ENCODE measurements at places on chromosomes 7 and 10.
A peak's percentile ranks its signal among the peaks of the same experiment; 100 is the strongest.

DNA sequence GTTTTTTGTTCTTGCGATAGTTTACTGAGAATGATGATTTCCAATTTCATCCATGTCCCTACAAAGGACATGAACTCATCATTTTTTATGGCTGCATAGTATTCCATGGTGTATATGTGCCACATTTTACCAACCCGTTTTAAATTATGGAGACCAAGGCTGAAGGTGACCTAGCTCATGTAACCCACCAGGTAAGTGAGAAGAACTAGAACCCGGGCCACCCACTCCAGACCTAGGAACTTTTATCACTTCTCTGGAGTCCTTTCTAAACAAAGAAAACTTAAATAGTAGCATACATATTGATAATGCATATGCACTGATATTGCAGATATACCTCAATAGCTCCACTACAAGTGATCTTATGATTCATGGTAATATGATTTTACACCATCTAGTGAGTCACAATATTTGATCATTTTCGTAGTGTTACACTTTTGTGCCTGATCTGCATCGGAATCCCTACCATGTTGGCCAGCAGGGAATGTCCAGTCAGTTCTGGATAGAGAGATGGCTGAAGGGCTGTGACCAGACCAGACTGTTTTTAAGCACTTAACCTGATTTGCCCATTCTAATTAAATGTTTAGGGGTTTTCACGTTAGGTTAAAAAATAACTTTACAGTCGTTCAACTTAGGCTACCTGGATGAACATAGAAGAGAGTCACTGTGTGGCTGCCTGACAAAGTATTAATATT lies 15.2 kb downstream of the CUZD1 start:
- no peak for DNase-seq

GRCh38 chr10:129523723-129524316 lies 56.8 kb downstream of the MGMT start:
- DNase-seq, result no peak

- no peak for DNase-seq
Measured at GRCh38 chr10:24465891-24466818, 257.2 kb downstream of the KIAA1217 start.

- DNase-seq, result no peak
Measured at GRCh38 chr10:70918851-70919530, 30.6 kb upstream of the PCBD1 start.

- DNase-seq, result peak; percentile 1
Measured at GRCh38 chr10:23525406-23525805, 86.5 kb downstream of the OTUD1 start.
